ENCODE measurements at places on chromosomes 3 and 15.

DNA sequence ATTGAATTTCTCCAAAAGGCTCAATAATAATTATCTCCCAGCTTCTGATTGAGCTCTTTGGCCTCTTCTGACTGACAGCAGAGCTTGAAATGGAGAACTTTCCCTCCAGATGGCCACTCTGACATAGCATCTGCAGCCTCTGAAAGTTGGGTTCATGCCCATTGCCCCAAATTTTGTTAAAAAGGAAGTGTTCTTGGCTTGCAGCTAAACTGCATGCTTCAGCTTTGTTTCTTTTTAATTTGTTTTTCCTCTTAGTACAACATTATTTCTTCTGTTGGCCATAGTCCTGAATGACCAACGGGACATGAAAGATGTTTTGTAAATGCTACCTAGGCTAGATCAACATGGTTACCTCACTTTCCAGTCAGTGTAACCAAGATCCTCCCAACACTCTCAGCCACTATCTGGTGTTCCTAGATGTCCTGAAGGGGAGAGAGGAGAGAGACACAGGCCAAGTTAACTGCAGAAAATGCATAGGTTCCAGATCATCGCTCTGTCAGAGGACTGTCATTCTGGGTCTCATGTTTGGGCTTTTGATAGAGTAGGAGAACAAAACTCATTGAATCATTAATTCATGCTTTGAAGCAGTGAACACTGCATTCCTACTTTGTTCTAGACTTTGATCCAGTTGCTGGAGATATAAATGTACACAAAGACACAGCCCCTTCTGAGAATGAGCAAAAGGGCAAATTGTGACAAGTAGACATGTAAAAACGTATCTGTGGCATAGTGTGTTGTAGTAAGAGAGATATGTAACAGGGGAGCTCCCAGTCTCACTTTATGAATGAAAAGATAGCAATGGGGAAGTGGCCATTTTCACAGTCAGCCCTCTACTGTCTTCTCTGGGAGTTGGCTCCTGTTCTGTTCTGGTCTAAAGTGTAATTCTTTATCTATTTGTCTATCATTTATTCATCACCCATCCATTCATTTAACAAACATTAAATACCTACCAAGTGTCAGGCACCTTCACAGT lies 156.2 kb downstream of the ZNF621 start:
- no peak for DNase-seq

- no peak for DNase-seq
These were observed 83.9 kb upstream of the MEF2A start for GRCh38 chr15:99481951-99482230.

GRCh38 chr3:116354382-116354781 lies 90.9 kb downstream of the LSAMP start:
- DNase-seq: no peak

GRCh38 chr15:68275165-68275746 lies 2.3 kb upstream of the FEM1B start:
- peak; percentile 25 for DNase-seq

DNA sequence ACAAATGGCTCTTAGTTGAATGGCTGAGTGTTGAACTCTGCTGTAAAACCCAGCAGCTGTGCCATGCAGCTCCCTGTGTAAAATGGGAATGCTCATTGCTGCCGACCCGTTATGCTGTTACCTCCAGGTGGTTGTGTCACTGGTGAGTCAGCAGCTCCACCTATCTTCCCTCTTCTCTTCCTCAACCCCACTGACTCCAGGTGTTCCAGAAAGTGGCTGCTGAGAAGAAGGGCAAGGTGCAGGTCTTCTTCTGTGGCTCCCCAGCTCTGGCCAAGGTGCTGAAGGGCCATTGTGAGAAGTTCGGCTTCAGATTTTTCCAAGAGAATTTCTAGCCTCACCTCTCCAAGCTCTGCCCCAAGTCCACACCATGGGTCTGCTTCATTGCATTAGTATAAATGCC lies 41.9 kb downstream of the NOX5 start:
- peak; percentile 1 for DNase-seq

DNA sequence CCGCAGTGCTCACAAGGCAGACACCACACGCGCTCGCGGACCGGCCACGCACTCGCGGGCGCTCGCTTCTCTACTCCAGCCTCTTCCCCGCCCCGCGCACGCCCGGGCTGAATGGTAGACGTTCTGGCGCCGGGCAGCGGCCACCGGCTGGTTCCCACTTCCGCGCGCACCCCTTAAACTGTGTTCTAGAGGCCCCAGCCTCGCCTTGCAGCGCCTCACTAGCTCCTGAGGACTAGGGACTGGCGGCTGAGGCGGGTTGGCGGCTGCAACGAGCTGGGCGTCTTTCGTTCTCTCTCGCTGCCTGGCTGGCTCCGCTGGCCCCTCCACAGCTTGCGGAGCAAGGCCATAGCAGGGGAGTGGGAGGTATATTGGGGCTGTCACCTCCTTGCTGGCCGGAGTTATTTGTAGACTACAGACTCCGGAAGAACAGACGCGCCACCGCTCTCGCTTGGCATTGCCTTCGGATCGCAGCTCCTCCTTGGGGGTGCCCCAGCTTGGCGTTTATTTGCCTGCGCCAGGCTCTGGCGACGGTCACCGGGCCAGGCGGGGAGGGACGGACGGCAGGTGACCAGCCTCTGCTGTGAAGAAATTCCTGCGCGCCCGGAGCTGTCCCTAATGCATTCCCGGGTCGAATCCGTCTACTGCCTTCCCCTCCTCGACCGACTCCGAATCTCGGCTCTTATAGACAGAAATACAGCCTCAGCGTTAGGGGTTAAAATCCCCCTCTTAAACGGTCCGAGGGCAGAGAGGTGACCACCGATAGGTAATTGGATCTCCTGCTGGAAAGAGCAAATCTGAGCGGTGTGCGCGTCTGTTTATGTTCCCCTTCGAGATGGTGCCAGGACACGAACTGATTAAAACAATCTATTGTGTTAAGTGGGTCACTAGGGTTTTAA lies 1.3 kb downstream of the GREM1 start:
- no peak for DNase-seq

DNA sequence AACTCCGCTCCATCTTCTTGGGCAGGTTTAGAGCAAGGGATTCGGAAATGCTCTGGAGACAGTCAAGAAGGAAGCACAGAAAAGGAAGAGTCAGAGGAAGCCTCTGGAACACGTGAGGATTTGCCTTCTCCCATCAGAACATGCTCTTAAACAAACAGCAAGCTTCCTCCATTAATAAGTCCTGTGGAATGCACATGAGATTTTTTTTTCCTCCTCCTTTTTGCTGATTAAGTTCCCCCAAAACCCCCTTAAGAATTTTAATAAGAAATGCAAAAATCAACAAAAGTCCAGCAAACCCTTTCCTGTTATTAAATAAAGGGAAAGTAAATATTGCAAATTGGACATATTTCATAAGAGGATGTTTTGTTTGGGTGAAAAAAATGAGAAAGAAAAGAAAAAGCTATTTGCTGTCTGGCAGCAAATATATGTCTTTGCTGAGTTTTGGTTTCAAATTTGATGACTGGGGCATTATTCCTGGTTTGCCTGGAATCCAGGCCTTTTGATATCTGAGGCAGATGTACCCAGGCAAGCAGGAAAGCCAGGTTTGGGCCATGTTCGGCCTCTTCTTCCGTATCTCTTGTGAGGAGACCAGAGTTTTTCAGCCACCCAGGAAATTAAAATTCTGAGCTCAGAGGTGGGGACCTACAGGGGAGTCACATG lies 7.9 kb upstream of the TSEN2 start:
- no peak for DNase-seq

DNA sequence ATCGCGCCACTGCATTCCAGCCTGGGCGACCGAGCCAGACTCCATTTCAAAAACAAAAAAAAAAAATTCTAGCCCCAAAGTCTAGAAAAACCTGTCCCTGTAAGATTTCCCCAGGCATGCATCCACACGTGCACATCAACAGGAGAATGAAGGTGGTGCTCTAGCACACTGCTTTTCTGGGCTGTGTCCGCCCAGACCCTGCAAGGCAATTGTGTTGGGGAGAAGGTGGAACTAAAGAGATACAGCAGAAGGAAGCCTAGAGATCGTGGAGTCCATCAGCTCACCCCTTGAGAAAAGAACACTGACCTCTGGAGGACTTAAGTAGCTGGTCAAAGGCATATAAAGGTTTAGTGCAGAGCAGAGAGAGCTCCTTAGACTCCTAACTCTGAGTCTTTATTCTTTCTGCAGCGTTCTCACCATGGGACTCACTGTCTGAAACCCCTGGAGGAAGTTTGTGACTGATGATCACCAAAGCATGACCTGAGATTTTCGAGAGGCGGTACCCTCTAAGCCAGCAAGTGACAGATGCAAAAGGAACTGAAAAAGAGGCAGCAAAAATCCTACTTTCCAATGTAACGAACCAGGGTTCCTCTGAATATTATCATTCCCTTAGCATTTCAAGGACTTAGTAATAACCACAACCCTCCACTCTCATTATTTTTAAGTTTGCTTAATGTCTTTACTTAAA lies 179.8 kb downstream of the MEX3B start:
- DNase-seq: no peak

DNA sequence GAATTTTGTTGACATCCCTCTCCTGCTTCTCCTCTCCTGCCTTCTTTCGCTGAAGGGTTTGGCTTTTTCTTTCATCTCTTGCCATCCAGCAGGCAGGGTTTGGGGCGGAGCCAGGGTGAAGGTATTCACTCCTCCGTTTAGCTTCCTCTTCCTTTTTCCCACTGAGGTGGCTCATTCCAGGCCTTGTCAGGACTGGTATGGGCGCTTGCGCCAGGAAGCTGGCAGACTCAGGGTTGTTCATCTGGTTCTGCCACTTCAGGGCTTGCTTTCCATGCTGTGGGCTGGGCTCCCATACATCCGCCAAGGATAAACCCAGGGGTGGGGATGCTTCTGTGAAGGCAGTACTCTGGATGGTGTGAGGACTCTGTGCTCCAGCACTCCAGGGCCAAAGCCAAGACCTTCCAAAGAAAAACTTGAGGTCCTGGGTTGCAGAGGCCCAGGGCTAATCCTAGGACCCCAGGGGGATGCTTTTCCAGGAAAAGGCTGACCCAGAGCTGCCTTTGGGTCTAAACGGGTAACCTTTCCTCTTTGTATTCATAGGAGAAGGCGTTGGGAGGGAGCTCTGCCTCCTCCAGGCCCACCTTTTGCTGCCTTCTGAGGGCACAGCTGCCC lies 7.7 kb upstream of the AMOTL2 start:
- DNase-seq: peak; percentile 80

- no peak for DNase-seq
These were observed 12.4 kb upstream of the EID1 start for GRCh38 chr15:48865370-48866079.

GRCh38 chr3:150703756-150704344 lies at the start of gene ERICH6:
TSS of gene ERICH6 (minus strand) at chr3:150703920. CDS start at chr3:150703898, 22 bp downstream.
- DNase-seq: peak; percentile 79

- no peak for DNase-seq
These were observed 96.3 kb downstream of the LRRC28 start for GRCh38 chr15:99347574-99347973.
